ENCODE measurements at places on chromosomes 7 and 10. TPM values are rescaled to one million over a fixed set of nuclear protein-coding genes. Genes with fewer than 3 reads are reported as not detected.

GRCh38 chr10:119416855-119417254, 125.7 kb downstream of the RGS10 start:
- H3K4me1 ChIP-seq = peaks cover 20% of the 10 kb centered on the region
- no peaks in the 10 kb centered on the region for H3K36me3 ChIP-seq
- no peak overlapping the region for H3K27ac ChIP-seq
- no peaks in the 10 kb centered on the region for H3K27me3 ChIP-seq
- H3K4me3 ChIP-seq = no peak overlapping the region

DNA sequence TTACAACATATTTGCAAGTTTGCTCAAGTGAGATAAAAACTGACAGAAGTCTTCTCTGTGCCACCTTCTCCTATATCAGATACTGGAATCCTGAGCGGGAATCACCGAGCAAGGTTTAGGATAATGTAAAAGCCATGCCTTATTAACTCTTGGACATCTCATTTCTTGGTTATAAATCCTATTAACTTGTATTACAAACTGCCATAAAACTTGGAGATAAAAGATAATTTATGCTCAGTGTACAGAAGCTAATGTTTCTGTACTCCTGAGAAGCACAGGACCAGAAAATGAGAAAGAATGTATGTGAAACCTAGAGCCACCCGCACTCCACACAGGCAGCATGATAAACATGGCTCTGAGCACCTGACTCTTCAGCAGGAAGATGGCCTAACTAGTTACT, 181.2 kb upstream of the NOBOX start:
- H3K4me3 ChIP-seq = no peak overlapping the region
- DNase-seq = no peak
- H3K27ac ChIP-seq = no peak overlapping the region
- no peaks in the 10 kb centered on the region for H3K4me1 ChIP-seq
- H3K27me3 ChIP-seq = no peaks in the 10 kb centered on the region
- no peaks in the 10 kb centered on the region for H3K36me3 ChIP-seq

- H3K4me1 ChIP-seq = peaks cover 4% of the 10 kb centered on the region
- no peaks in the 10 kb centered on the region for H3K36me3 ChIP-seq
- no peaks in the 10 kb centered on the region for H3K27me3 ChIP-seq
- no peak overlapping the region for H3K4me3 ChIP-seq
These were observed 75.6 kb downstream of the SLC37A3 start for GRCh38 chr7:140322759-140323158.

GRCh38 chr10:11140963-11141362, 123.3 kb downstream of the CELF2 start:
- no peaks in the 10 kb centered on the region for H3K27me3 ChIP-seq
- H3K4me1 ChIP-seq = peaks cover 10% of the 10 kb centered on the region
- DNase-seq = no peak
- H3K27ac ChIP-seq = peak overlapping the region; percentile 35
- H3K4me3 ChIP-seq = no peak overlapping the region

DNA sequence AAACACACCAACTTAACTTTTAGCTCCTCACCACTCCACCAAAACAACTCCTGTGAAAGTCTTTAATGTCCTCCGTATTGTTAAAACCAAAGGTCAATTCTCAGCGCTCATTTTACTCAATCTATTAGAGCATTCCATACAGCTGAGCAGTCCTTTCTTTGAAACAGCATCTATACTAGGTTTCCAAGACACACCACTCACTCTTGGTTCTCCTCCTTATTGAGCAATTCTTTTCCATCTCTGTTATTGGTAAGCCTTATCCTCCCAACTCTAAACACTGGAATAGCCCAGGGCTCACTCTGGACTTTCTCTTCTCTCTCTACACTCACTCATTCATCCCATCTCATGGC, 34.9 kb downstream of the COA1 start:
- no peak overlapping the region for H3K4me3 ChIP-seq
- H3K27me3 ChIP-seq = no peaks in the 10 kb centered on the region
- H3K4me1 ChIP-seq = no peaks in the 10 kb centered on the region
- no peak overlapping the region for H3K27ac ChIP-seq

DNA sequence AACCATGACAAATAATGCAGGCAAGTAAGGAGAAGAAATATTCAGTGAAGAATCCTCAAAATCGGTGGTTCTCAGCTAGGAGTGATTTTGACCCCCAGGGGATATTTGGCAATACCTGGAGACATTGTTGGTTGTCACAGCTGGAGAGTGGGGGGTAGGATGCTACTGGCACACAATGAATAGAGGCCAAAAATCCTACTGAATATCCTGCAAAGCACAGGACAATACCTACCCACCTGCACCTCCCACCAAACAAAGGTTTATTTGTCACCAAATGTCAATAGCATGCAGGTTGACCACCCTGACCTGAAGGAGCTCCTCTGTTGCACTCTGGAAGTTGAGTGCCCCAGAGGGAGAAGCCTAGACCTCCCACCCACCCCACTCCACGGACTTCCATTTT, 1028.6 kb downstream of the CNTNAP2 start:
- no peak for DNase-seq
- no peaks in the 10 kb centered on the region for H3K27me3 ChIP-seq
- no peak overlapping the region for H3K27ac ChIP-seq
- no peak overlapping the region for H3K4me3 ChIP-seq
- H3K4me1 ChIP-seq = no peaks in the 10 kb centered on the region

- no peaks in the 10 kb centered on the region for H3K27me3 ChIP-seq
- peaks cover 7% of the 10 kb centered on the region for H3K4me1 ChIP-seq
- no peak for DNase-seq
These were observed 435.6 kb downstream of the CCSER2 start for GRCh38 chr10:84763965-84764364.

GRCh38 chr10:75272094-75272493, 36.3 kb upstream of the COMTD1 start:
- H3K27me3 ChIP-seq = no peaks in the 10 kb centered on the region
- no peak overlapping the region for H3K4me3 ChIP-seq
- DNase-seq = no peak
- H3K27ac ChIP-seq = no peak overlapping the region
- no peaks in the 10 kb centered on the region for H3K36me3 ChIP-seq

DNA sequence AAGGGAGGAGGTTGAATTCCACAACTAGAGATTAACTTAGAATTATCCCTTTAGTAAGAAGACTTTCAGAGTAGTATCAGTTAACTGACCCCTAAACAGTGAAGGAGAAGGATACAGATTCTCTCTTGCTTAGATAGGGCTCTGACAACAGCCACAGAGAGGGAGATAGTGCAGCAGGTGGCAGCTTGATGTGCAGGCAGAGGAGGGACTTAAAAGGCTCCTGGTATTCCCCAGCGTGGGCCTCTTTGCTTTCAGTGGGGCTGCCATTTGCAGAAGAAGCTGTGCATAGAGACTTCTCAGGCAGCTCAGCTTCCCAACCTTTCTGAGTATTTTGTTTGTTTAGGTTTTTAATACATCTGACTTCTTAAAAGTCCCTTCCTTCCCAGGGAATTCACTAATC, 16.0 kb downstream of the FZD1 start:
- no peak overlapping the region for H3K4me3 ChIP-seq
- H3K27ac ChIP-seq = no peak overlapping the region
- no peak for DNase-seq
- H3K27me3 ChIP-seq = no peaks in the 10 kb centered on the region

- H3K27ac ChIP-seq = no peak overlapping the region
- H3K4me3 ChIP-seq = no peak overlapping the region
- peaks cover 12% of the 10 kb centered on the region for H3K4me1 ChIP-seq
- no peaks in the 10 kb centered on the region for H3K36me3 ChIP-seq
- no peak for DNase-seq
- H3K27me3 ChIP-seq = no peaks in the 10 kb centered on the region
These were observed 27.3 kb upstream of the HERPUD2 start for GRCh38 chr7:35722054-35722849.

- H3K36me3 ChIP-seq = no peaks in the 10 kb centered on the region
- H3K27me3 ChIP-seq = no peaks in the 10 kb centered on the region
- no peak for DNase-seq
- peaks cover 5% of the 10 kb centered on the region for H3K4me1 ChIP-seq
These were observed 664.9 kb downstream of the SUGCT start for GRCh38 chr7:40799493-40800403.

GRCh38 chr10:126270111-126270510, 118.2 kb downstream of the ADAM12 start:
- no peak overlapping the region for H3K4me3 ChIP-seq
- H3K36me3 ChIP-seq = no peaks in the 10 kb centered on the region
- no peaks in the 10 kb centered on the region for H3K4me1 ChIP-seq
- DNase-seq = no peak
- H3K27me3 ChIP-seq = no peaks in the 10 kb centered on the region

- H3K27ac ChIP-seq = no peak overlapping the region
- H3K4me3 ChIP-seq = no peak overlapping the region
- H3K4me1 ChIP-seq = no peaks in the 10 kb centered on the region
- H3K36me3 ChIP-seq = no peaks in the 10 kb centered on the region
These were observed 636.5 kb downstream of the CALN1 start for GRCh38 chr7:71775648-71776047.

GRCh38 chr7:3117488-3118231, 74.0 kb upstream of the CARD11 start:
- no peaks in the 10 kb centered on the region for H3K4me1 ChIP-seq
- H3K36me3 ChIP-seq = no peaks in the 10 kb centered on the region
- DNase-seq = no peak

SLC39A12 gene
- not detected for total RNA-seq

PNLIPRP3 gene
- 1.0 TPM for total RNA-seq

NEUROD6 gene
- total RNA-seq = not detected

FXYD4 gene
- not detected for total RNA-seq

HOXA13 gene
- 13.0 TPM for total RNA-seq

MUC12 gene
- total RNA-seq = 8.5 TPM

PAPSS2 gene
- total RNA-seq = 47.0 TPM

APBB1IP gene
- 1.6 TPM for total RNA-seq

Data from hepatocyte (in vitro differentiated cells).